Stimulated activated CD8-positive, alpha-beta memory T cell treated with anti-CD3 and anti-CD28 coated beads, Interleukin-2, amount 100 ng/mL, for 1 hour (primary cell): ENCODE measurements at places on chromosomes 1 and 21.
A peak's percentile ranks its signal among the peaks of the same experiment; 100 is the strongest.

GRCh38 chr21:26790296-26790695, 54.9 kb downstream of the ADAMTS1 start:
- DNase-seq, result no peak

- no peak for DNase-seq
Measured at GRCh38 chr1:200625381-200625824, 4.9 kb upstream of the KIF14 start.

DNA sequence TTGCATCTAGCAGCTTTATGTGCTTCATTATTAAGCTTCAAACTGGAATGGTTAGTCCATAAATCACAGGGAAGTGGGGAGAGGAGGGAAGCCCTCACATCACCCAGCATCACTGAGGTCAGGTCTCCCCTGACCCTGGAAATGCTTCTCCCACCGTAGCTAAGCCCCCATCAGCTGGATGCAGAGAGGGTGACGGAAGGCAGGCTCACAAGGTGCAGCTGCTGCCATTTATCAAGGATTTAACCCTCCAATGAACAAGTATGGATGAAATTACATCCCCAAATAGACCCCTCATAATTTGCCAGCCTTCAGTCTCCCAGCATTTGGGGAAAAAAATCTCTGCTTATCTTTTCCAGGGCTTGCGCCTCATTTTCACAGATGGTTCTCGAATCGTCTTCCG, 60.8 kb downstream of the PGM1 start:
- no peak for DNase-seq

- no peak for DNase-seq
Measured at GRCh38 chr1:31135973-31136600, 70.6 kb upstream of the PUM1 start.

DNA sequence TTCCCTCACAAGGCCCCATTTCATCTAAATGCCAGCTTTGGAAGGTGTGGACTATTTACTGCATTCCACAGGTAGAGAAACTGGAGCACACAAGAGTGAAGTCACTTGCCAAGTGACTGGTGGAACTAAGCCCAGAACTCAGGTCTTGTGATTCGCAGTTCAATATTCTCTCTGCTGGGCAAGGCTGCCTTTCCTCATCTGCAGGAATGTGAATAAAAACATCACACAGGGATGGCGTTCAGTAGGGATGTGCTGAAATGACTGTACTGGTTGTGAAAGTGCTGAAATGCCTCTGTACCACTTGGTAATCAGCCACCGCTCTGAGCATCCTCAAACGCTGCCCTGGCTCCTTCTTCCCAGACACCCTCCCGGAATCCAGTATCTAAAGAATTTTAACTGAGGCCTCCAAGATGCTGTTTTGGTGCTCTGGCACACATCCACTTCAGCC, 145.6 kb downstream of the HIVEP3 start:
- DNase-seq, result no peak

GRCh38 chr21:23016617-23017016, 2018.4 kb downstream of the NCAM2 start:
- no peak for DNase-seq

- peak; percentile 32 for DNase-seq
Measured at GRCh38 chr1:199243423-199244061, 604.7 kb downstream of the PTPRC start.
